ENCODE measurements at places on chromosomes 12 and 14.

GRCh38 chr12:52975820-52976573 lies 27.1 kb downstream of the KRT18 start:
- no peak for DNase-seq

DNA sequence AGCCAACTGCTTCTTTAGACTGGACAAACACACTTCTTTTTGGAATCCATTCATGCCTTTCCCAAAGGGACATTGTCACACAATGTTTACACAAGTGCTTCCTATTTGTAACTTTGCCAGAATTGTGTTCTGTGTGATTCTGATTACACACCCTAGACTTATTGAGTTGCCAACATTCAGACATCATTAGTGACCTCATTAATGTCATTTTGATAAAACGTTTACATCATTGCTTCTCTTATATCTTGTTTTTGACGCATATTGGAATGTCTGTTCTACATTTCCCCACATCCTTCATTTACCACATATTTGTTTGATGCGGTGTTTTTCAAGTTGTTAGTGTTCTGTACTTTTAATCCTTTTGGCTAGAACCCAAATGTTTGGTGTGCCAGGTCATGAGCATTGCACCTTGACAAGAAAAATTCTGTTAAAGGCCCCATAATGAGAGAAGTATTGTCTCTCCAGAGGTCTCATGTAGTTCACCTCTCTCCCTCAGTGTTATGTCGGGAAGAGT lies 305.5 kb downstream of the AEBP2 start:
- DNase-seq: no peak

DNA sequence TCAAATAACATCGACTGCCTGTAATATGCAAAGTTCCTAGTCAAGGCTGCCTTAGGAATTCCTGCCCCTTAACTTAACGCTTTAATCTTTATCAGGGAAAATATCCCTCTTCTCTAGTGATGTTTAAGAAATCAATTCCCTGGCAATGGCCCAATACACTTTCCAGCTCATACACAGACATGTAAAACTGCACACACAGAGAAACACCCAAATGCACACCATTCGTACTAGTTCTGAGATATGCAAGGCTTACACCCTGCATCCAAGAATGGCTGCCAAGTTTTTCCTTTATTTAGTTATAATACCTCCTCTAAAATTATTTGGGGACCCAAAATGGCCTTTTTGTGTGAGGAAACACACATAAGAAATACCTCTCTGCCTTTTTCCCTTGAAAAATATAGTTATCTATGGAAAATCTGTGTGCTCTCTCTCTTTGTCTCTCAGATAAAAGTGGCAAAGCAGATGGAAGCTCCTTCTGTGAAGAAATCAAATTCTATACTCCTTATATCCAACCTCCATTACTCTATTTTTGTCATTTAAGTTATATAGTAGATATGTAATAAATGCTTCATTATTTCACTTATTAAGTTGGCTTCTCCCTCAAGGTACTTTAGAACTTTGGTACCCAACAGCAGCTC lies 120.0 kb upstream of the MDM1 start:
- DNase-seq: no peak

DNA sequence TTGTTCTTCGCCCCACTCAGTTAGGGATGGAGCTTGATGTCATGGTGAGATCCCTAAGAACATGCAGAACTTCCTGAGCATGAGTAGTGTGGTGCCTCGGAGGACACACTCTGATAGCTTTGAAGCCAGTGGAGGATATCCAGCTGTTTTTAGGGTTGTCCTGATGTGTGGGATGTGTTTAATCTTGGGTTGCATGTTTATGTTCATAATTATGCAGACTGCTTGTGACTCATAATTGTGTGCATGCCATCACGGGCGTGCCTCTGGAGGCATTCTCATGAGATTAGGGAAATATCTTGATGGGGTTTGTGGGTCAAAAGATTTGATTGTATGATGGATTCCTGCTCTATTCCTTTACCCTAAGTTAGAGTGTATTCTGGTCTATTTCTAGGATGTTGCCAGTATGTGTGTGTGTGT lies 267.4 kb upstream of the PELI2 start:
- DNase-seq: no peak

DNA sequence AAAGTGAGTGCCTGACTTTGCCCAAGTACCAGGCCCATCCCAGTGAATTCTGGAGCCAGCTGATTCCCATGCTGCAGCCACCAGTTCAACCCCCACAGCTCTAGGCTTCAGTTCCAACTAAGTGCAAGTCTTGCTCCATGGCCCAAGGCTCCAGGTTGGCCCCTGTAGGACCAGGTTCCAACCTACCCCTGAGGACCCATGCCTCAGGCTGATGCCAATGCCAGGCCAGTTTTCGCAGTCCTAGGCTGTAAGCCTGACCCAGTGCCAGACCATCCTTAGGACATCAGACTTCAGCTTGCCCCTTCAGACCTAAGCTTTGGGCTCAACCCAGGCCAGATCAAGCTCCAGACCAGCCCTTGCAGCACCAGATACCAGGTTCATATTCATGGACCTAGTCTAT lies 352.6 kb downstream of the FSCB start:
- no peak for DNase-seq

DNA sequence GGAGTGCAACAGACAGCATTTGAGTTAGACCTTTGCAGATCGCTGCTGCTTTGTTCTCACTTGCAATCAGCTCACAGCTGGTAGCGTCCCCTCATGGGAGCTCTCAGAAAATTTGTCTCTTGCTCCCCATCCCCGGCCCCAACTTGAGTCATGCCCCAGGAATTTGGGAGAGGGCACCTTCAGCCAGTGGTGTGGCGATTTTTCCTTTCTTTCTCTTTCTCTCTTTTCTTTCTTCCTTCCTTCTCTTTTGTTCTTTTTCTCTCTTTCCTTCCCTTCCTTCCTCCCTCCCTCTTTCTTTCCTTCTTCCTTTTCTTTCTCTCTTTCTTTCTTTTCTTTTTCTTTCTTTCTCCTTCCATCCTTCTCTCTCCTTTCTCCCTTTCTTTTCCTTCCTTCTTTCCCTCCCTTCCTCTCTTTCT lies 34.2 kb upstream of the MAP1LC3B2 start:
- no peak for DNase-seq
